ENCODE measurements at places on chromosomes 6 and 20.

DNA sequence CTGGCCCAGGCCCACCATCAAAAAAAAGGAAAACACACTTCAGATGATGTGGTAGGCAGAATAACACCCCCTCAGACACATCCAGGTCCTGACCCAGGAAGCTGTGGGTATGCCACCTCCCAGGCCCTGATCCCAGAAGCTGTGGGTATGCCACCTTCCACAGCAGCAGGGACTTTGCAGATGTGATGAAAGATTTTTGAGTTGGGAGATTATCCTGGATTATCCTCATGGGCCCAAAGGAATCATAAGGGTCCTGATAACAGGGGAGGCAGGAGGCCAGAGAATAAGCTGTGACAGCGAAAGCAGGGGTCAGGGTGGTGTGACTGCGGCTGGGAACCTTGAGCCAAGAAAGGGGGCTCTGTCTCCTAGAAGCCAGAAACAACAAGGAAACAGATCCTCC, 55.0 kb downstream of the BMP7 start:
- DNase-seq: no peak

DNA sequence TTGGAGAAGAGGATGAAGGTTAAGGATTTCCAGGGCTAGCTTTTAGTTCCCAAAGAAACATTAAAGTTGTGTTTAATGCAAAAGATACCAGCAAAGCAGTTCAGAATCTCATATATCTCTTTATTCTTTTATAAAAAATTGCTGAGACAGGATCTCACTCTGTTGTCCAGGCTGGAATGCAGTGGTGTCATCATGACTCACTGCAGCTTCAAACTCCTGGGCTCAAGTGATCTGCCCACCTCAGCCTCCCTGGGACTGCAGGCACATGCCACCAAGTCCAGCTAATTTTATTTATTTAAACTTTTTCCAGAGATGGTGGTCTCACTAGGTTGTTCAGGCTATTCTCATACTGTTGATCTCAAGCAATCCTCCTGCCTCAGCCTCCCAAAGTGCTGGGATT, 41.1 kb upstream of the CAP2 start:
- DNase-seq: no peak

- DNase-seq: no peak
Observed at GRCh38 chr6:119353696-119354095, 4.1 kb upstream of the MAN1A1 start.

DNA sequence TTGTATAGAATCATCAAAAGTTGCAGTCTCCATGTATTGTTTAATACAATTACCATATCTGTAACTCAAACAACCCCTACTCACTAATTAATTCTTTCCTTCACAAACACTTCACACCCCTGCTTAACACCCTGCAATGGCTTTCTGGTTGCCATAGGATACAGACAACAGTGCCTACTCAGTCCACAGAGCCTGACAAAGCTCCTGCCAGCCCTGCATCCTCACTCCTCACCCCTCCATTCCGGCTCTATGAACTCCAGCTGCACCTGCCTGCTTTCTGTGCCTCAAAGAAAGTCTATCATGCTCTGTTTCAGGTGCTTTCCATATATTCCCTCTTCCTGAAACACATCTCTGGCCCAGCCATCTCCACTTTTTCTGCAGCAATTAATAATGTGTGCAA, 253.4 kb downstream of the HACE1 start:
- no peak for DNase-seq

DNA sequence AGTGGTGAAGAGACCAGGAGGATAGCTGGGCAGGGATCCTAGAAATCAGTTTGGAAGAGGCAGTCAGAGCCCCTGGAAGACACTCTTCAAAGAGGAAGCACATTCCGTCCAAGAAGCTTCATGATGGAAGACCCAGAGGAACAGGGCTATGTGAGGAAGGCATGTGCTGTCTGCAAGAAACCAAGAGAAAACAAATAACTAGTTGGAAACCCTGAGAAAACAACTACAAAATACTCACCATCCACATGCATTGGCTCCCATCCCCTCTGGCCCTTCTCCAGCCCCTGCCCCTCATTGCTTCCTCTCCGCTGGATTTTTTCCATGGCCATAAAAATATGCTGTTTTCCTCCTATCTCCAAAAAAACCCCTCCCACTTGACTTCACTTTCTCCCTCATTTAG, 40.9 kb upstream of the SMOC2 start:
- DNase-seq: no peak

DNA sequence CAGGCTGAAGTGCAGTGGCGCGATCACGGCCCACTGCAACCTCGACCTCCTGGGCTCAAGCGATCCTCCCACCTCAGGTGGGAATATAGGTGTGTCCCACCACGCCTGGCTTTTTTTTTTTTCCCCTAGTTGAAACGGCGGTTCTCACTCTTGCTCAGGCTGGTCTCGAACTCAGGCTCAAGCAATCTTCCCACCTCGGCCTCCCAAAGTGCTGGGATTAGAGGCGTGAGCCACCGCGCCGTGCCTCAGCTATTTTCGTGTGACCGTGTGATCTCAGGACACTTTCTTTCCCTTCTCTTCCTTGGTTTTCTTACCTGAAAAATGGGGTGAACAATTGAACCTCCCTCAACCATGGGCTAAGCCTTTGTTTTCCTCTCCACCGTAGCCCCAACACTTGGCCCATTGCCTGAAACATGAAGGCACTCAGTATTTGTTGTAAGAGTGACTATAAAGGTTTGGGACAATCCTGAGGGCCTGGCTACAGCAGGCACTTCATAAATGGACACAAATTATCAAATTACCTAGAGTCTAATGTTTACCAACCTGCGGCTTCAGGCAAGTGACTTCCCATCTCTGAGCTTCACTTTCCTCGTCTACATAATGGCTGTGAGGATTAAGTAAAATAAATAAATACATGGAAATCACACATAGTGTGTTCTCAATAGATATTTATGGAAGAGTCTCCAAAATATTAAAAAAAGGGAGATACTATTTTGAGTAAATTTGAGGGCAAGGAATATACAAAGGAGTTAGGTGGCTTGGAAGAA, 31.4 kb upstream of the ID1 start:
- no peak for DNase-seq

DNA sequence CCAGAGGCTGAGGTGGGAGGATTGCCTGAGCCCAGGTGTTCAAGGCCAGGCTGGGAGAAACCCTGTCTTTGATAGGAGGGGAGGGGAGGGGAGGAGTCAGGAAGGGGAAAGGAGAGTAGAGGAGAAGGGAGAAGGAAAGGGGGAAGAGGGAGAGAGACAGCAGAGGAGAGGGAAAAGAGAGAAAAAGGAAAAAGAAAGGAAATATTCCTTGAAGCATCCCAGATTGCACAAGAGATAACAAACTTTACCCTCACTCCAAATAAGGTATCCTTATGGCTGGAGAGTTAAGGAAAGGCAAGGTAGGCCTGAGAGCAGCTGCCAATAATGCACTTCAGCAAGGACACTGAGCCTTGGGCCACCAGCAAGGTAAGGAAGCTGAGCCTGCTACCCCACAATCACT, 166.3 kb upstream of the SLC22A16 start:
- DNase-seq: no peak

DNA sequence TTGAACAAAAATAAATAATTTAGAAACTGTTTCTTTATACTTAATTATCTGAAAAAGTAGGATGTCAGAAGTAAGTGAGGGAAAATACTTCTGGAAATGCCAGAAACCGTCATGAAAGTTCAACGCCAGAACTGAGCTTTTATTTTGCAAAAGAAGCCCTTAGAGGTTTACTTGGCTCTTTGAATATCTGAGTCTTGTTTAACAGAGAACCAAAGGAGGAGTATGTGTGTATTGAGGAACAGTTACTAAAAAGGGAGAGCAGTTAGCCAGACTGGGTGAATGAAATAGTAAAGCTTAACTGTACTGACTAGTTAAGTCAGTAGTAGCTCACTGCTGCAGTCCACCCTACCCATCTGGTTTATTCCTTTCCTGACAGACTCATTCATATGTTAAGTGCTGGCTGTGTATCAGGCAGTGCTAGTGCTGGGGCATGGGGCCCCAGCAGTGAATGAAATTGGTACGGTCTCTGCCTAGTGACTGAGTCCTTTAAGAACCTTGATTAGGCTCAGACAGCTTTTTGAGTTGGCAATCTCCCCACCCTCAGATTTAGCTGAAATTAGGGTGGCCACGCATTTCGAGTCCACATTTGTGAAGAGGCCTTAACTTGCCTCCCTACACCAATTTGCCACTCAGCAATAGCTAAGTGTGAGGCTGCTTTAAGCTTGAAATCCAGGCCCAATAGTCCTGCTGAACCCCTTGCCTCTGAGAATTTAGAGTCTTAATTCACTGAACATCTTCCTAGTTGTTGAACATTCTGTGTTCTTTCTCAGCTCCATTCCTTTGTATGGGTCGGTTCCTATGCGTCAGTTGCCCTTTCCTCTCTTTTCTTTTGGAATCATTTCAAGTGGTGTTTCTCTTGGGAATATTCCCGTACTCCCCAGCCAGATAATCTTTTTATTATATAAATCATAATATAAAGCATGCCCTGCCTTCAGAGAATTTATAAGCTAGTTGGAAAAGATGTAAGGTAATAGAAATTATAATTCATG, 20.2 kb downstream of the MAP3K4 start:
- no peak for DNase-seq

GRCh38 chr20:63703471-63703975, 4.3 kb downstream of the ARFRP1 start:
- no peak for DNase-seq

DNA sequence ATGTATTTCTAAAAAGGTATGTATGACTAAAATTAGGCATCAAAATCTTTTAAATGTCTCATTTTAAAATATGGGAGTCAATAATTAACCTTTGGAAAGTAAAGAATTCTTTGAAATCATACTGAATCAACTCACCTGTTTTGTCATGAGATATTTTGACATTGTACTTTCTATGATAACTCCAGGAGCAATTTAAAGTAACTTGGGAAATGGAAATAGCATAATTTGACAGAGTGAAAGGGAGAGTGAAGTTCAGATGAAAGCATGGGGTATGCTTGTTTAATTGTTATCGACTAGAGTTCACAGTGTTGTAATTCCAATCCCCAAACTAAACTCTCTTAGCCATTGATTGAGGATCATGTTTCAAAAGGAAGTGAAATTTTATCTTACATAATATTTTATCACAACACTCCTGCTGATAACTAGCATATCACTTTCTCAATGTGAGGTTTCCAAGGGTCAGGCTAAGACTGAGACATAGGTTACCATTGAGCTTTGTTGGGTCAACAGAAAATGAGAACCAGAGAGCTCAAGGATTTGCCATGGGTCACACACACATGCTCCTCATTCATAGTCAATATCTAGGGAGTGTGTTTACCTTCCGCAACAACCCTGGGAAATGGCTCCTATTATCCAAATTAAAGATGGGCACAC, 2.3 kb downstream of the GSTA1 start:
- no peak for DNase-seq

- no peak for DNase-seq
Observed at GRCh38 chr6:25342802-25343201, 63.6 kb downstream of the CARMIL1 start.

- DNase-seq: no peak
Observed at GRCh38 chr6:106729841-106730240, 100.5 kb downstream of the QRSL1 start.

- DNase-seq: no peak
Observed at GRCh38 chr6:125423047-125423446, 121.3 kb upstream of the HDDC2 start.

DNA sequence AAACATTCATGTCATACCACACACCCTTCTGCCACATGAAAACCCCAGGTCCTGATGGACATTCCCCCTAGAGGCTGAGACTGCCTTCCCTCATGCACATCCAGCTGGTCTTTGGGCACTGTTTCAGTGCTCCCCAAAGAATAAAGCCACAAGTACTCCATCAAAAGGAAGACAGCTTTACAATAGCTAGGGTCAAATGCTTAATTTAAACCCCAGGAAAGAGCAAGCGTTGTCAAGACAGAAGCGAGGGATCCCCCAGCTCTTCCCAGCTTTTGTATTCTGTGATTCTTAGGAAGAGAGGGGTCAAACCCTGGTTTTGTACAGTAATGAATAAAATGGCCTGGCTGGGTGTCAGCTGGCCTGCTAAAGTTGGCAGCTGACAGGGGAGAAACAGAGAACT, 82.4 kb upstream of the IYD start:
- DNase-seq: no peak

GRCh38 chr6:49027644-49028043, 435.4 kb downstream of the MMUT start:
- DNase-seq: no peak

DNA sequence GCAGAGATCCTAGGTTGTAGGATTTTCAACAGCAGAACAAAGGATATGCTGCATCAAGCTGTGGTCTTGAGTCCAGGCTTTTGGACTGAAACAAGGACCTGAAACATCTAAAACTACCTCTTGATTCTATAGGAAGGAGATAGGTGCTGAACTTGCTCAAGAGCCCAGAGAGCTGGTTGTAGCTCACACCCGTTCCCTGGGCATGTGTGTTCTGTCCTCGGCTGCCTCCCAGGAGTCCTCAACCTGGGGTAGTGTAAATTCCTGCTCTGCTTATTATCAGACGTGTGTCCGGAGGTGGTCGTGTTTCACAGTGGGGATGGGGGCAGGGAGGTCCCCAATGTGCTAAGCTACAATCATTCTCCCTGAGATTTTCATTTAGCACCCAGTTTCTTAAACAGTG, 4.8 kb downstream of the NOP56 start:
- DNase-seq: no peak

- DNase-seq: no peak
Observed at GRCh38 chr6:110858016-110858415, 16.6 kb upstream of the AMD1 start.

DNA sequence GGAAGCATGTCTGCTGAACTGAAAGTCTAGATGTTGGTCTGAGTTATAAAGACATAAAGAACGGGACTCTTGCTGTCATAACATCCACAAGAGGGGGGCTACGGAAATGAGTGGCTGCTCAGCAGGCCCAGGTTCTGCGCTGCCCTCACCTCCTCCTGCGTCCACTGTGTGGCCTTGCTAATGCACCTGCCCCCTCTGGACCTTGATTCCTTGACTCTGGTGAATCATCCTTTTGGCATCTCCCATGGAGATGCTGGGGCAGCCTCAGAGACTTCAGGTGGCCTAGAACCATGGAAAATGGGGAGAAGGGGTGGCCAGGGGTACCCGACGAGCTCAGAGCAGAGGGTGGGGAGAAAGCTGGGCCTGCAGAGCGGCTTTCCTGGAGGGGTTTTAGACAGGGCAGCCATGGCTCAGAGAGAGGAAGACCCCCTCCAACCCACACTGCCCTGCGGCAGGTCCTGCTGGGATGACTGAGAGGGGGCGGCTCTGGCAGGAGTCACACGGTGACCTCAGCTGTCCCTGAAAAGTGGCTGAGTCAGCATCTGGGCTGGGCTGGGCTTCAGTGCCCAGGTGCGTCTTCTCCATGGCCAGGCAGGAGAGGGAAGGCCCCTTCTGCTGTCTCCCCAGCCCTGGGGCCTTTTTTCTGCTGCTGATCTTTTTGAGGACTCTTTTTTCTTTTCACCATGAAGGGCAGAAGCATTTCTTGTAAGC, 46.9 kb downstream of the DLGAP4 start:
- DNase-seq: no peak

- DNase-seq: no peak
Observed at GRCh38 chr6:157445277-157446009, 64.5 kb downstream of the ZDHHC14 start.

GRCh38 chr20:774016-774659, 5.8 kb upstream of the SLC52A3 start:
- DNase-seq: no peak
